ENCODE measurements at places on chromosomes 7 and 10.

DNA sequence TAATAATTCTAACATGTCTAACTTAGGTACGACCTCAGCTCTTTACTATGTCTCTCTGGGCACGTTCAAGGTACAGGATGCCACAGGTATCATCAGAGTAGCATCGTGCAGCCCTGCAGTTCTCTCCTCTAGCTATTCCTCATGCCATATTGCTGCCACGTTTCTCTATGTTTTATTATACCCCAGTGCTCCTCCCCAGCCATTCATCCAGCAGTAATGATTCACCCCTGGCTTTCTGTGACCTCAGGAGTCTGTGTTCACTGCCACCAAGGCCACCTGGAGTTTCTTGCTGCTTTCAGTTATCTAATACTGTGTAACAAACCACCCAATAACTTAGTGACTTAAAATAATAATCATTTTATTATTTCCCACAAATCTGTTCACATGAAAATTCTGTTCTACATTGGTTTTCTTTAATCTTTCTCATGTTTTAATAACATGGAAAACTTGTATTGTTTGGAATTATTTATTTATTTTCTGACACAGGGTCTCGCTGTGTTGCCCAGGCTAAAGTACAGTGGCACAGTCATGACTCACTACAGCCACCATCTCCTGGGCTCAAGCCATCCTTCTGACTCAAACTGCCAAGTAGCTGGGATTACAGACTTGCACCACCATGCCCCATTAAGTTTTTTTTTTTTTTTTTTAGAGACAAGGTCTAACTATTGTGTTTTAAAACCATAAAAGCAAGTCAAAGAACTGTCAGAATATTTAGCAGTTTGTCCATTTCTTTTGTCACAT lies 21.8 kb downstream of the REEP3 start:
- DNase-seq = no peak

DNA sequence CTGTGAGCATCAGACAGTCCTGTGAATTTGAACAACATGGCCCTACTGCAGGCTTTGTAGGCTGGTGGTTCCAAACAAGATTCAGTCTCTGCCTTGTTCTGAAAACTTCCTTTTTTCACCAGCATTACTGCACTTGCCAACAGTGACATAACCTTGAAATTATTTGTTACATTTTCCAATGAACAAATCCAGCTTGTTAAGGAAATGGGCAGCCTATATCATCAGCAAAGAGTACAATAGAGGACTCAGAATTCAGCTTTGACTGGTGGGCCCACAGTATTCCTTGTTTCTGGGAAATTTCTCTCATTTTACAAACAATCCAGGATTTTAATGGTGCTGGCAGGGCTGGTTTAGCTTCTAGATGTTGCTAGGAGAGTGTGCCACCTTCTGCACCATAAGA lies 703.7 kb upstream of the FZD8 start:
- DNase-seq = no peak

GRCh38 chr7:14115701-14116100 lies 126.2 kb upstream of the ETV1 start:
- DNase-seq = no peak

- DNase-seq = no peak
Observed at GRCh38 chr7:12727455-12728191, 40.2 kb downstream of the ARL4A start.

Data from NCI-H1092 treated with DMSO at 0.1 percent for 48 hours (cell line).